Nephron progenitor cell (in vitro differentiated cells): ENCODE measurements at places on chromosomes 5 and 9.

DNA sequence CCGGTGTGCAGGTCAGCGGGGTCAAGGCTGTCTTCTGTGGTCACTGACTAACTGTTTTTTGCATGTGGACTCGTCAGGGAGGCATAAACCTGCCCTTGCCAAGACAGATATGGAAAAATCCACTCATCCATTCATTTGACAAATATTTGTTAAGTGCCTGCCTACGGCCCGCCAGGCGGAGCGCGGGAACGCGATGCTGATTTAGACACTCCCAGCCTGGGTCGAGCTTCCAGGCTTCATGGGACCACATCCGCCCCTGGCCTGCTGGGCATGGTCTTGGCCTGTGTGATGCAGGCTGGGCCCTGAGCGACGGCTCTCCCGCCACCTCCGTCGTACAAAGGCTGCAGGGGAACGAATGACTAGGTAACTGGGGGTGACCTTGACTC is 18.1 kb downstream of the MYMK start:
- DNase-seq = peak; percentile 42

DNA sequence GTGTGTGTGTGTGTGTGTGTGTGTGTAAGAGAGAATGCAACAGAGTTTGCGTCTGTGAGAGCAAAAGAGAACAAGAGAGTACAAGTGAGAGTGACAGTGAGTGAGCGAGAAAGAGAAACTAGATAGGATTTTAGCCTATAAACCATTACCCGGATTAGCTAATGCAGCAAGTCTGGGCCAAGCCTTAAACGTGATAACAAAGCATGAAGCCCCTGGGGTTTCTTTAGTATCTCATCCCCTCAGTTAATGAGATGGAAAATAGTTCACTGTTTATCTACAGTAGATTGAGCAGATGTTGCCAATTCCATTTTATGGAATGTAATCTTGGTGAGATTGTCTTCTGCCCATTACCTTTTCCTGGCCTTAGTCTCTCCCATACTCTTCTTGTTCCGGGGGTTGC is 114.5 kb downstream of the MAT2B start:
- DNase-seq = no peak

DNA sequence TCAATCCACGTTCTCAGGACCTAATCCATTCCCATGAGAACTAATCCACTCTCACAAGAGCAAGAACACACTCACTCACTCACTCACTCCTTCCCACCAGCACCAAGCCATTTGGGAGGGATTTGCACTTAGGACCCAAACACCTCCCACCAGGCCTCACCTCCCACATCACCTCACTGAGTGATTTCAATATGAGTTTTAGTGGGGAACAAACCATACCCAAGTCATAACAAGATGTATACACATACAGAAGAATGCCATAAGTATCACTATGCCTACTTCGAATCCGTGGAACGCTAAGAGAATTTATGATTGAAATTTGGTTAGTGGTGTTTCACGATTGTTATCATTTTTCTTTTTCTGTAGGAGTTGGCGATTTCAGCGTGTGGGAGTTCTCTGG is 29.3 kb upstream of the CTSL start:
- DNase-seq = no peak

DNA sequence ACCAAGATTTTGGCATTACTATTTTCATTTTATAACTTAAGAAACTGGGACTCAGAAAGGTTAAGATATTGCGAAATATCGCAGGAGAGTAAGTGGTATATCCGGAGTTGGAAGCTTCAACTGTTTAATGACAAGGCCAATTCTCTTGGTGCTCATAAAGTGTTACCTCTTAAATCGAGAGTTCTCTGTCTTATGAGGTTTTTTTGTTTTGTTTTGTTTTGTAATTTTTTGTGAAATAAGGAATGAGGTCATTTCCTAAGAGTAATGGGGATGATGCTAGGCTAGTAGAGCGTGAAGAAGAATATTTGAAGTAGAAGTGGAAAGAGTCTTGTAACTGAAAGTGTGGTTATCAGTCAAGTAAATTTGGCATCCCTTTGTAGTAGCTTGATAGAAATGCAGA is 183.2 kb upstream of the DAB2 start:
- DNase-seq = no peak

GRCh38 chr9:133657120-133657661 is 21.0 kb downstream of the DBH start:
- no peak for DNase-seq

DNA sequence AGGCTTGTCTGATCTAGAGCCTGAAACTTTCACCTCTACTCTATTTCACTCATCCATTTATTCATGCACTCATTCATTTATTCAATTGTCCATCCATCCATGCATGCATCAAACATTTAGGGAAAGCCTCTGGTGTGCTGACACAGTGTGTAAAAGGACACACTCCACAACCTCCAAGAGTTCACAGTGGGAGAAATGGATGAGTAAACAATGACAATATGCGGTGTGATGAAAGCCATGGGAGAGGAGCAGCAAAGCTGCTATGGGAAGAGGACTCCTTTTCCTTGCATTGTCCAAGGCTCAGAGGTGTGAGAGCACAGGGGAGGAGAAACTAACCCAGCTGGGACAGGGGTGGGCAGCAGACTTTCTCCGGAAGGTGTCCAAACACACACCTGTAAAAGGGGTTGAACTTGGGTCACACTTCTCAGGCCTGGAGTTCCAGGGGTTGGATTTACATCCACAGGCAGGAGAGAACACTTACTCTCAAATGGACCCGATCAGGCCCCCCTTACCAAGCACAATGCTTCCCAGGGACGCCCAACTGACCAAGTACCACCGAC is 21.2 kb upstream of the PFDN1 start:
- no peak for DNase-seq

- no peak for DNase-seq
Observed at GRCh38 chr9:71904076-71904475, 6.9 kb downstream of the ABHD17B start.

- no peak for DNase-seq
Observed at GRCh38 chr9:96164268-96164683, 137.7 kb downstream of the HSD17B3 start.

DNA sequence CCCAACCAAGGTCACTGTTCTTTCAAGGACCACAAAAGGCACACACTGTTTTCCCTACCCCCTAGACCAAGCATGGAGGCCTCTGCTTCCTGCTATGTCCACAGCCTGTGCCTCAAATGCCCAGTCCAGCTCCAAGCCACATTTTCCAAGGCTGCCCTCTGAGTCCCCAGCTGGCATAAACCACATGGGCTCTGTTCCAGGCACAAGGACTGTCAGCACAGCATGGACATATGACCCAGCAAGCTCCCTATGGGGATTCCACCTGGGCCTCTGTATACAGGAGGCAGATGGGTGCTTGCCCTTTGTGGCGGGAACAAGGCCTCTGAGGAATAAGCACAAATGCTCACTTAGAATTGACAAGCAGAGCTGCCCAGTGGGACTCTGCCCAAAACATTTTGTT is 115.2 kb downstream of the SPOCK1 start:
- DNase-seq = no peak

GRCh38 chr9:127921557-127922120 is 4.8 kb upstream of the ST6GALNAC4 start:
- DNase-seq = peak; percentile 83

DNA sequence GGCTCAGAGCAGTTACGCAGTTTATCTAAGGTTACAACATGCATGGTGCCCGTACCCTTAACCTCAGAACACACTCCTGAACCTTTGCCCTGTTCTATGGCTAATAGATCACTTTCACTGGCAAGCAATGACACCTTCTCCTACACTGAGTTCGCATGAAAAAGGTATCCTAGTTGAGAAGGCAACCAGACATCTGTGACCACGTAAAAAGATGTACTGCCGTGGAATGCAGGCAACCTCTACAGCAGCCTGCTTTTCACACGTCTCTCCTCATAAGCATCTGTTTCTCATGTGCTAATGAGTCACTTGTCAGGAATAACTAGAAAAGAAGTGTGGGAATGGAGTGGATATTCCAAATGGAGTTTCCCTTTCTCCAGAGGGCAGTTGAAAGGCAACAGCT is 71.4 kb downstream of the FBXO38 start:
- no peak for DNase-seq

DNA sequence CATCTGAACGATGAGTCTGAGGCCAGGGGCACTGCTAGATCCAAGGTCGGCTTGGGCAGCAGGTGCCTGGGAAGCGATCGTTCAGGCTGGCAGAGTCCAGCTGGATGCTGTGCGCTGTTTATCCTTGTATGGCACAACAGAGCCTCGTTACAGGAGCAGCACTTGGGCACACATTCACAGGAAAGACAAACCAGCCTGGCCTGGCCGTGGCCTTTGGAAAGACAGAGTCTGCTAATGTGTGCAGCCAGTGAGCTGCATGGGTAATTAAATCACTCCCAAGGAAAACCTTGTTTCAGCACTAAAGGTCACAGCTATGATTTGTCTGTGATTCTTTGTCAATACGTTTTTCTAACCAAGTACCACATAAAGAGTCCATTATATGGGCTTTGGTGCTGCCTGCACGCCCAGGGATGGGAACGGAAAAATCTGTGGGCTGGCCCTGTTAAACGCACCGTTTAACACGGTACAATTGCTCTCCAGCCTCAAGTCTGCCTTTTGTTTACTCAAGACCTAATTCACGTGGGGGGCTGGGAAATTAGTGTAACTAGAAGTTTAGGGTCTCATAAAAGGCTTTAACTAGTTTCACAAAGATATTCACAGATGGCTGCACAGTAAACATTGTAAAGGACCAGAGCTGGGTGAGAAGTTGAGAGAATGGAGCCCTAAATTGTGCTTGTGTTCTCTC is 509.3 kb downstream of the KDM4C start:
- peak; percentile 51 for DNase-seq

DNA sequence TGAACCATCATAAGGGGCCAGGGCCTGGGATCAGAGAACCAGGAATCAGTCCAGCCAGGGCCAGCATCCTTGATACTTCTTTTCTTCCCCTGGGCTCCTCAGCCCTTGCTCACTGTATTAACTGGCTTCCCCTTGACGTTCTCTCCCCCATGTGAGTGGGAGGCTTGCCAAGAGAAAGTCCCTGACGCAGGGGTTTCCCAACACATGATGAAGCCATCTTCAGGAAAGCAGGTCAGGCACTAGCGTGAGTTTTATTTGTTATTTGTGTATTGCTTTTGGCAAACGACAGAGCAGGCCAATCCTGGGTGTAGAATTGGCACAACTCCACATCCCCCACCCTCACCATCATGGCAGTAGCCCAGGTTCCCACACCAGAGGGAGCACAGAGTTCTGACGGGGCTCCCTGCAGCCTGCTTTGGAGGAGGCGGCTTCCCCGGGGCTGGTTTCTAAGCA is 165.5 kb upstream of the NFIL3 start:
- no peak for DNase-seq

GRCh38 chr5:77844623-77845323 is 68.6 kb upstream of the TBCA start:
- DNase-seq = peak; percentile 43

DNA sequence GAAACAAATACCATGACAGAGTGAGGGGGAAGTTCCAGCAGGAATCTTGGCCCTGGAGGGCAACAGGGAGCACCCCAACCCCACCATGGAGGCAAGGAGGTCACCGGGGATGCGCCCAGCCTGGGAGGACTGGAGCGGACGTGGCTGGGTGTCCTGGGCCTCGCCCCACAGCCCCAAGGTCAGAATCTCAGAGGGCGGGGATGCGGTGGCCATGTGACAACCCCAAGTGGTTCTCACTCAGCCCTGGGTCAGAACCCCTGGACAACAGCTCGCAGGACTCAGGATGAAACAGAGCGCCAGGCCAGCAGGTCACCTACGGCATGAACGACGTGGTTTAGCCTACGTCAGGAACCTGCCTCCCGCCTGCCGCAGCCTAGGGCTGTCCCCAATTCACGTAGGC is 64.0 kb upstream of the ZNF354A start:
- DNase-seq = no peak

- no peak for DNase-seq
Observed at GRCh38 chr5:74300808-74301389, 339.6 kb downstream of the ENC1 start.

DNA sequence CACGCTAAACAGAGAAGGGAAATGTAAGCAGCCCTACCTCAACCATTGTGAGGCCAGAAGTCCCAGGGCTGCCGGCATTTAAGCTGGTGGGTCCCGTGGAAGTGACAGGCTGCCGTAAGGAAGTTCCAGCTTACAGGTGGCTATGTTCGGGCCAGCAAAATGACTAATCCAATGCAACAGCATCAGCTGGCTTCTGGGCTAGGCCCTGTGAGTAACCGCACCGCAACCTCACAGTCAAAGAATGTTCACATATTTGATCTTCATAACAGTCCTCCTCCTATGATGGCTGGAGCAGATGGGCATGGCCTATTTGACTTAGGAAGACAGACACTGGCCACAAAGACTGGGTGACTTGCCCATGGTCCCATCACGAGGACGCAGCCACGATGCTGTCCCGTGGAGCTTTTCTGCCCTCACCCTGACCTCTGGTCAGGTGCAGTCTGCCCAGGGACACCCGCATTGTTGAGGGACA is 88.2 kb downstream of the LIFR start:
- DNase-seq = no peak

GRCh38 chr5:6261256-6261655 is 117.1 kb downstream of the MED10 start:
- no peak for DNase-seq

DNA sequence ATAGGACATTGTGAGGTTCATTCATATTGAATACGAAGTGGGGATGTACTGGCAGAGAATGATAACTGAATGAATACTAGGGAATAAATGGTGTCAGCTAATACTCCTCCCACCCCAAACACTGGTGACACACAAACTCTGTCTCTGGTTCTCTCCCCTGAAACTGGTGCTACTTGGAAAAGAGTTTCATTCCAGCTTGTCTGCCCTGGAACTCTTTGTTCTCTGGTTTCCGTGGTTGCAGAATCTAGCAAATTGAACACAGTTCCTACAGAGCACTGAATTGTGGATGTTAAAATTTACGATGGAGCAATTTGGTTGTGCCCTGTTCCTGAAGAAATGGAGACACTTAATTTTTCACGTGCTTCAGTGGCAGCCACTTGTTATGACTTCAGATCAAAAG is 181.7 kb downstream of the KCTD16 start:
- DNase-seq = no peak

DNA sequence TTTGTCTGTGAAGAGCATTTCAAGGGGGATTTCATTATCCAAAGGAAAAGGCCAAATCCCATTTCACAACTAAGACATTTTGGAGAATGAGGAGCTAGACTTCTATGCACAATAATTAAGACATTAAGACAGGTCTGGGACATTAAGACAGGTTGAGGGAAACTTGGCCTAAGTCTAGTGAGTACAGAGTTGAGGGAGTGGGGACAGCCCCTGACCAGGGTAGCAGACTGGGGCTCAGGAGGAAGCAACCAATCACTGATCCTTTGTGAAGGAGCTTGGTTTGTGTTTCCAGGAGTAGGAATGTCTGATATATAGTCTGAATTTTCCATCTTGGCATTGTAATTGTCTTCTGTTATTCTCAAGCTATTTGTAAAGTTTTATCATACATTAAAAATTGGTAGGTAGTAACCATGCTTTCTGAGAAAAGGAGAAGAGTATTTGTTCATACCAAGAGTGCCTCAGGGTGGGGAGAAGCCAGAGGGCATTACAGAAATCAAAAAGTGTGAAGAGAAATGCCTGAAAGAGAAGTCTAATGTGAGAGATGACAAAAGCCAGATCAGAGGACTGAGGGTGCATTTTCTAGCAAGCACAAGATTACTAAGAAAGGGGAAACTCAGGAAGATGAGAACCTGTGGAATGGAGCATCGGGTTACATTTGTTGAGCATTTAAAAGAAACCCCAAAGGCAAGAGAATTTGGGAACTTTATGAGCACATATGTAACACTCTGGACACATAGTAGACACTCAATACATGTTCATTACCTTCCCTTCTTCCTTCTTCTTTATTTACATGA is 189.3 kb upstream of the PIK3R1 start:
- DNase-seq = no peak

GRCh38 chr9:114367772-114368569 is 19.8 kb downstream of the AKNA start:
- DNase-seq = no peak
